Immature natural killer cell (primary cell): ENCODE measurements at places on chromosomes 1 and 21. TPM values are rescaled to one million over a fixed set of nuclear protein-coding genes. Genes with fewer than 3 reads are reported as not detected.
A peak's percentile ranks its signal among the peaks of the same experiment; 100 is the strongest.

NPHS2 gene
- not detected for polyA plus RNA-seq

DNA sequence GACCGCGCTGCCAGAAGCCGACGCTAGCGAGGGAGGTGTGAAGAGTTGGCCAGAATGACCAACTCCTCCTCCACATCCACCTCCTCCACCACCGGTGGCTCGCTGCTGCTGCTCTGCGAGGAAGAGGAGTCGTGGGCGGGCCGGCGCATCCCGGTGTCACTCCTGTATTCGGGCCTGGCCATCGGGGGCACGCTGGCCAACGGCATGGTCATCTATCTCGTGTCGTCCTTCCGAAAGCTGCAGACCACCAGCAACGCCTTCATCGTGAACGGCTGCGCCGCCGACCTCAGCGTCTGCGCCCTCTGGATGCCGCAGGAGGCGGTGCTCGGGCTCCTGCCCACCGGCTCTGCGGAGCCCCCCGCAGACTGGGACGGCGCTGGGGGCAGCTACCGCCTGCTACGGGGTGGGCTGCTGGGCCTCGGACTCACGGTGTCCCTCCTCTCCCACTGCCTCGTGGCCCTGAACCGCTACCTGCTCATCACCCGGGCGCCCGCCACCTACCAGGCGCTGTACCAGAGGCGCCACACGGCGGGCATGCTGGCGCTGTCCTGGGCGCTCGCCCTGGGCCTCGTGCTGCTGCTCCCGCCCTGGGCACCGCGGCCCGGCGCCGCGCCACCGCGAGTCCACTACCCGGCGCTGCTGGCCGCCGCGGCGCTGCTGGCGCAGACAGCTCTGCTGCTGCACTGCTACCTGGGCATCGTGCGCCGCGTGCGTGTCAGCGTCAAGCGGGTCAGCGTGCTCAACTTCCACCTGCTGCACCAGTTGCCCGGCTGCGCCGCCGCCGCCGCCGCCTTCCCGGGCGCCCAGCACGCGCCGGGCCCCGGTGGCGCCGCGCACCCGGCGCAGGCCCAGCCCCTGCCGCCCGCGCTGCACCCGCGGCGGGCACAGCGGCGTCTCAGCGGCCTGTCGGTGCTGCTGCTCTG is 1.2 kb downstream of the GPR88 start:
- no peak for DNase-seq
- peak overlapping the region; percentile 74 for H3K4me3 ChIP-seq
- peaks cover 3% of the 10 kb centered on the region for H3K36me3 ChIP-seq
- H3K27ac ChIP-seq, result no peak overlapping the region

PTGS2 gene
- polyA plus RNA-seq, result not detected

GRCh38 chr1:209335178-209335577 is 248.3 kb upstream of the CAMK1G start:
- no peaks in the 10 kb centered on the region for H3K36me3 ChIP-seq
- DNase-seq, result no peak

GRCh38 chr1:90325168-90325567 is 330.3 kb downstream of the ZNF326 start:
- H3K36me3 ChIP-seq, result peaks cover under 1% of the 10 kb centered on the region
- H3K27ac ChIP-seq, result no peak overlapping the region
- H3K4me3 ChIP-seq, result no peak overlapping the region

LCE6A gene
- not detected for polyA plus RNA-seq

DNA sequence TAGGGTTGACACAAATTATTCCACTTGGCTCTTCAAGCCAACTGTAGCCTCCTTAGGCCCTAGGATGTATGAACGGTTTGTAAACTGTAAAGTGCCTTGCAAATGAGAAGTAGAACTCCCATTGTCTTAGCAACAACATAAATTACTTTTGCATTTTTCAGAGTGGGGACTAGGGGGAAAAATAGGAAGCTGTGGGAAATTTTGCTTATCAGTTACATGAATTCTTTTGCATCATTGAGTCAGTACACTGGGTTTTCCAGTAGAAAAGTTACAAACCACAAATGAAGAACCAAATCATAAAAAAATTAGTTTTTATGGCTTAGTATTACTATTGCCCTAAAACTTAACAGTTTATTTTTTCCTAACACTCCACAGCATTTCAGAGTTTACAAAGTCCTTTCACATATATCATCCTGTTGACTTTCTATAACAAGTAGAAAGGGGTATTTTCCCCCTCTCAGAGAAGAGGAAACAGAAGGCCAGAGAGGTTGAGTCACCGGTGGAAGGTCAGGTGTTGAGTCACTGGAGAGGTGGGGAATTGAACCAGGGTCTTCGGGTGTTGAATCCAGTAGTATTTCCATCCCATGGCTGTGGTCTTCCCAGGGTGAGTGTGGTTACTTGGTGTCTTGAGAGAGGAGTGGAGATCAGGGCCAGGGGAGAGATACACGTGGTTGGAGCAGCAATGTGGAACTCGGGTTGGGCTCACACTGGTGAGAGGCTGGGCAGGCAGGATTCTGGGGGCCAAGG is 71.9 kb upstream of the USP24 start:
- H3K4me3 ChIP-seq, result no peak overlapping the region
- no peak for DNase-seq
- no peaks in the 10 kb centered on the region for H3K36me3 ChIP-seq
- no peak overlapping the region for H3K27ac ChIP-seq

- peaks cover 14% of the 10 kb centered on the region for H3K36me3 ChIP-seq
- DNase-seq, result no peak
- no peak overlapping the region for H3K27ac ChIP-seq
- H3K27me3 ChIP-seq, result peaks cover 1% of the 10 kb centered on the region
- no peaks in the 10 kb centered on the region for H3K4me1 ChIP-seq
Measured at GRCh38 chr21:15953551-15954116, 223.9 kb downstream of the USP25 start.

TMEM240 gene
- not detected for polyA plus RNA-seq

GORAB gene
- 2.6 TPM for polyA plus RNA-seq

GRCh38 chr21:42059721-42060120 is 11.4 kb upstream of the UMODL1 start:
- peaks cover 39% of the 10 kb centered on the region for H3K4me1 ChIP-seq
- H3K4me3 ChIP-seq, result no peak overlapping the region
- no peaks in the 10 kb centered on the region for H3K36me3 ChIP-seq
- no peak overlapping the region for H3K27ac ChIP-seq

GRCh38 chr1:1937549-1938275 is 18.6 kb upstream of the TMEM52 start:
- H3K36me3 ChIP-seq, result no peaks in the 10 kb centered on the region
- no peaks in the 10 kb centered on the region for H3K4me1 ChIP-seq
- no peak overlapping the region for H3K27ac ChIP-seq
- H3K27me3 ChIP-seq, result peaks cover 8% of the 10 kb centered on the region
- no peak for DNase-seq

- H3K4me3 ChIP-seq, result no peak overlapping the region
- no peaks in the 10 kb centered on the region for H3K36me3 ChIP-seq
- no peaks in the 10 kb centered on the region for H3K27me3 ChIP-seq
- DNase-seq, result no peak
Measured at GRCh38 chr1:188070848-188071247, 1242.1 kb downstream of the PLA2G4A start.

GPR25 gene
- 14.8 TPM for polyA plus RNA-seq

GRCh38 chr1:152513081-152513480 is 1.2 kb upstream of the CRCT1 start:
- no peak overlapping the region for H3K4me3 ChIP-seq
- no peak overlapping the region for H3K27ac ChIP-seq
- no peaks in the 10 kb centered on the region for H3K4me1 ChIP-seq
- H3K36me3 ChIP-seq, result no peaks in the 10 kb centered on the region
- peaks cover 26% of the 10 kb centered on the region for H3K27me3 ChIP-seq

PTGER3 gene
- polyA plus RNA-seq, result not detected

DPT gene
- polyA plus RNA-seq, result not detected
